Fibroblast of pulmonary artery (primary cell): ENCODE measurements at places on chromosomes 5 and 9.

DNA sequence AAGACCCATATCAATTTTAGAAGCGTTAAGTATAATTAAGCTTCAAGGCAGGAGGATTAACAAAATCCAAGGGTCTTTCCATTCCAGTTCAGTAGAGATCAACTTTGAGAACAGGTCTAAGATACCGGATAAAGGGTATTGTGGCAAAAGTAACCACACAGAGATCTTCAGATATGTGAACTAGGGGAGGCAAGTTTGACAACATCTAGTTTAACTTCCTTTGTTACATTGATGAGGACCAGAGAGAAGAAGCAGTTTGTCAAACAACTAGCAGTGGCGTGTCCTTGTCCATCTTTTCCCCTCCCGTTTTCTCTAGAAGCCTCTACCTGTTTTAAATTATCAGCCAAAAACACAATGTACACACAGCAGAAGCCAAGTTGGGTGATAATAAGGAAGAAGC, 8.6 kb downstream of the SLC36A2 start:
- no peak for DNase-seq

GRCh38 chr5:143314659-143315058, 88.8 kb downstream of the NR3C1 start:
- peak; percentile 75 for DNase-seq

GRCh38 chr5:21681911-21682310, 1171.2 kb downstream of the CDH12 start:
- DNase-seq, result no peak

GRCh38 chr5:130198927-130199326, 294.7 kb downstream of the CHSY3 start:
- DNase-seq, result peak; percentile 63

GRCh38 chr9:15606643-15607472, 54.0 kb downstream of the CCDC171 start:
- peak; percentile 61 for DNase-seq

GRCh38 chr9:82353631-82354278, 365.2 kb downstream of the SPATA31D1 start:
- no peak for DNase-seq

DNA sequence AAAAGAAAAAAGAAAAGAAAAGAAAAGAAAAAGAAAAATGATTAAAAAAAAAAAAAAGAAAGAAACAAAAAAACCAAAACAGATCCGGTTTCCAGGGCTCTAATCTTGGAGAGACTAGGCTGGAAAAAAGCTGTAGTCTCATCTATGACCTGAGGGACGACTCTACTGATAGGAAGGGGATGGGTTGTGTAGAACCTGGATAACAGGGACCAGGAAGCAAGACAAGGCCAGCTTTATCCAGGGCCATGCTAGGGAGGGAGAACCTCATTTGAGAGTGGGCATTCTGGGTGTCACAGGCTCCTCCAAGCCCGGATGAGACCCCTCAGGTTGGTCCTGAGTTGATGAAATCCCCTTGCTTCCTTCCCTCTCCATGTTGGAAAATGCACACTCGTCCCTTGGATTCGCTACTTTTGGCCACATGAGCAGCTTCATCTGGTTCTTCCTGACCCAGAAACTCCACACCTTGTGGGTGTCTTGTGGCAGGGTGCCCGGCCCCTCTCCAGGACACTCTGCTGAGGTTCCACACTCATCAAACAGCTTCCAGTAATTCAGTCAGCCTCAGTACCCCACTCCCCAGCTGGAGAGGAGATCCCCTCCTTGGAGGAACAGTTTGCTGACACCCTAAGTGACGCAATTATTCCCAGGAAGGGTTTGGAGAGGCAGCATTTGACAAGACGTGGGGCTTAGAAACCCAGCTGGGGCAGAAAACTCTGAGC, 71.1 kb upstream of the LHFPL2 start:
- no peak for DNase-seq

DNA sequence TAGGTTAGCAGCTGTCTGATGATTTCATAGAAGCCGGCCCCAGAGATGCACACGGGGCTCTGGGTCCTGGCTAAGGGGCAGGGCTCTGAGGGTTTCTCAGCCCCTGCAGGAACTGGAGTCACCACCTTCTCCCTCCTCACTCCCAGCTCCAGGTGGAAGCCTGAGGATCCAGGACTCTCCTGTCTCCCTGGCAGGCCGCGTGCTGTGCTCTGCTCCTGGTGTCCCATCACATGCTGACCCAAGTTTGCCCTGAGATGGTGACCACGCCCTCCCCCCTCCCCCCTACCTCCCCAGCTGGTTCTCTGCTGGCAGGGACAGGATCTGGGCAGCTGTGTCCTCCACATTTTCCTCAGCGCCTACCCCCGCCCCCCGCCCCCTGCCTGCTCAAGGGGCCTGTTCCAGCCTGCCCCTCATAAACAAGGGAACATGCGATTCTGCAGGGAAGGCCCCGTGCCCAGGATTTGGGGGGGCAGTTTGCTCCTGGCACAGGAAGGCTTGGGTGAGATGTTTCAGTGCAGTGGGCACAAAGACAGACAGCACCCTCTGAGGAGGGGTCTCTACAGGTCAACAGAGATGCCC, 87.4 kb downstream of the PSD2 start:
- no peak for DNase-seq

GRCh38 chr5:129541648-129542251, 81.7 kb downstream of the ADAMTS19 start:
- DNase-seq, result peak; percentile 32

DNA sequence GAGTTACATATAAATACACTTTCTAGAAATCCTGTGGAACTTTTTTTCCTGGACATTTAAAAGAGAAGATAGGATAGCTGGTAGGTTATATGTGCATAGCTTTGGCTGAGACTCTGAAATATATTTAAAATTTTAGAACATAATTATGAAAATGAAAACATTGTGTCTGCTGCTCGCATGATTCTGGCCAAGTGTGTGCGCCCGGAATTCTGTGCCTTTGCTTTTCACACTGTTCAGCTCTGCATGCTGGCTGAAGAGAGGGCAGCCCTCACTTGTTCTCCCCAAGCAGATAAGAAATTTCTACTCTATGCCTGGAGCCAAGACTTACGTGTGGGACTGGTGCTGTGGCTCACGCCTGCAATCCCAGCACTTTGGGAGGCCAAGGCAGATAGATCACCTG, 153.9 kb downstream of the MED10 start:
- no peak for DNase-seq

DNA sequence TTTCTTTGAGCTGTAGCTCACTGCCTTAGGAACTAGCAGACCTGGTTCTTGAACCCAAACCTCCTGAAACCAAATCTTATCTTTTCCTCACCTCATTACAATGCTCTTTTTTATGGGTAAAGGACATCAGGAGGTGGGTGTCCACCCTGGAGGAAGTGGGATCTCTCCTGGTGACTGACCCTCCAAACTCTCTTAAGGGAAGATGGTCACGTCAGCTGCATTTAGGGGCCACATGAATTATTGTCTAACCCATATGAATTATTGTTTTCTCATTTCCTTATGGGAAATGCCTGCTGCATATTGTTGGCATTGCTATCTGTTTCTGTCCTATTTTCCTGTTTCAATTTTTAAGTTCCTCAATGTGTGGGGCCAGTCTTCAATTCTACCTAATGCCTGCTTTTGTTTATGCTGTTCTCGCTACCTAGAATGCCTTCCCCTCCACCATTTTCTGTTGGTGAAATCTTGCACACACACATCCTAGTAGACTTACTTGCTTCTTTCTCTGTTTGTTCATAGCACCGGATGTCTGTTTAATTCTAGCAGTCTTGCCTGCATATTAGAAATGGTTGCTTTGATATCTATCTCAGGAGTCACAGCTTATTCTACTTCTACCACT, 22.0 kb upstream of the SPINK1 start:
- no peak for DNase-seq

- DNase-seq, result no peak
Measured at GRCh38 chr5:74233091-74233490, 407.4 kb downstream of the ENC1 start.

GRCh38 chr9:130824643-130825350, 10.3 kb upstream of the ABL1 start:
- DNase-seq, result peak; percentile 67

GRCh38 chr9:113638897-113639296, 175.4 kb downstream of the RGS3 start:
- no peak for DNase-seq

DNA sequence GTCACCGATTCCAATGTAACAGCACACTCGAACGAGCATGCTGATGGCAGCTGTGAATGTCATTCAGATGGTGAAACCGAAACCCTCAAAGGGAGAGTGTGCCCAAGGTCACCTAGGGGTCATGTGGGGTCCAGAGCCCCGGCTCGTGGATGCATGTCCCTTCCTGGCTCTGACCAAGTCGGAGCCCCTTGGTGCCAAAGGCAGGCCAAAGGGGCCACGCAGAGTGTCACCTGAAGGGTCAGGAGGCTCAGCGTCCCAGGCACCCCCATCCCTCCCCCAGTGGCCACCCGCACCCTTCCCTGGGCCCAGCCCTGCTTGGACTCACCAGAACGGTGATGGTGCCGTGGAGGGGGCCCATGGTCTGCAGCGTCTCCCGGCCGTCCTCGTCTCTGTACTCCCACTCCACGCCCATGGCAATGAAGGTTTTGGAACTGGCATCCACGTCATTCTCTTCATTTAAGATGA, 69.5 kb downstream of the ZNF354C start:
- DNase-seq, result no peak

DNA sequence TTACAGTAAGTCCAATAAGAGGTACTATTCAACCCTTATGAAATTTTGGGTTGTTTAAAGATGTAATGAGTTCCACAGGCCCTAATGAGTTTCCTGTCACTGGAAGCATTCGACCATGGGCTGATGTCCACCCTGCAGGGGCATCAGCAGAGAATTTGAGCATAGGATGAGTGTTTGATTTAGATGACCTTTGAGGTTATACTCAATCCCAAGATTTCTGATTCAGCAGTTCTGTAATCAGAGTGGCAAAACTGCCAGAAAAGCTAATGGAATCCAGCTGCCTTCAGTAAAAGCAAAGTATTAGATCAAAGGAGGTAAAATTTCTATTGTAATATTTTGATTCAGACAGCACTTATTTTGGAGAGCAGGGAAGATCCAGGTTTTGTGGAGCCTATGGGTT, 68.3 kb downstream of the COX7C start:
- no peak for DNase-seq

GRCh38 chr5:160173-160510, 31.2 kb upstream of the LRRC14B start:
- no peak for DNase-seq

GRCh38 chr9:116051528-116051927, 102.1 kb upstream of the PAPPA start:
- DNase-seq, result no peak

DNA sequence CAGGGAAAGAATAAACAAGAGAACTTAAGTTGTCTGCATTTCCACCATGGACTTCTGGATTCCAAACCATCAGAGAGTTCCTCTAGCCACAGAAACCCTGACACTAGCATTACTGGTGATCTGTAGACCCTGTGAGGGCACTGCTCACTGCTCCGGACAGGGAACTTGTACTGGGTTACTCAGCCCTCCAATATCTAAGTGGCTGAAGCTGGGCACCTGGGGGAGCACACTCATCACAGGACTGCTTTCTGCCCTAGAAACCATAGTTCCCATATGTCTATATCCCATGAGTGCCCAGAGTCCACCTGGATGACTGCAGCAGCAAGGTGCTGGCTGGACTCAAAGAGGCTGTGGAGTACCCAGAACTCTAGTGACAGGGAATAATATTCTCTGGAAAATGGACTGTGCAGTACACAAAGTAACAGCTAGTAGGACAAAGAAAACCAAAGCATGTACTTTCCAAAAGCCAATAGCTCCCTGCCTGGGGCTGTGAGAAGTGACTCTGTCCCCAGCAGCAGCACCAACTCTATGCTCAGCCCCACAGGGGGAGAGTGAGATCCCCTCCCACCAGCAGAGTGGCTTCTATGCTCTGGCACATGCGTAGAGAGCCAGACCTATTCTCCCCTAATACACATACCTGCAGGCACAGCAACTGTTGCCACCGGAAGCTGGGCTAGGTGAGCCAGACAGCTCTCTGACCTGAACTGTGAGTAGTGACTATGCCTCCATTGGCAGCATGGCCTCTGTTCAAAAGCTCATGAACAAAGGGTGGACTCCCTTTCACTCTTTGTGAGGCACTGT, 472.9 kb upstream of the FTMT start:
- no peak for DNase-seq

DNA sequence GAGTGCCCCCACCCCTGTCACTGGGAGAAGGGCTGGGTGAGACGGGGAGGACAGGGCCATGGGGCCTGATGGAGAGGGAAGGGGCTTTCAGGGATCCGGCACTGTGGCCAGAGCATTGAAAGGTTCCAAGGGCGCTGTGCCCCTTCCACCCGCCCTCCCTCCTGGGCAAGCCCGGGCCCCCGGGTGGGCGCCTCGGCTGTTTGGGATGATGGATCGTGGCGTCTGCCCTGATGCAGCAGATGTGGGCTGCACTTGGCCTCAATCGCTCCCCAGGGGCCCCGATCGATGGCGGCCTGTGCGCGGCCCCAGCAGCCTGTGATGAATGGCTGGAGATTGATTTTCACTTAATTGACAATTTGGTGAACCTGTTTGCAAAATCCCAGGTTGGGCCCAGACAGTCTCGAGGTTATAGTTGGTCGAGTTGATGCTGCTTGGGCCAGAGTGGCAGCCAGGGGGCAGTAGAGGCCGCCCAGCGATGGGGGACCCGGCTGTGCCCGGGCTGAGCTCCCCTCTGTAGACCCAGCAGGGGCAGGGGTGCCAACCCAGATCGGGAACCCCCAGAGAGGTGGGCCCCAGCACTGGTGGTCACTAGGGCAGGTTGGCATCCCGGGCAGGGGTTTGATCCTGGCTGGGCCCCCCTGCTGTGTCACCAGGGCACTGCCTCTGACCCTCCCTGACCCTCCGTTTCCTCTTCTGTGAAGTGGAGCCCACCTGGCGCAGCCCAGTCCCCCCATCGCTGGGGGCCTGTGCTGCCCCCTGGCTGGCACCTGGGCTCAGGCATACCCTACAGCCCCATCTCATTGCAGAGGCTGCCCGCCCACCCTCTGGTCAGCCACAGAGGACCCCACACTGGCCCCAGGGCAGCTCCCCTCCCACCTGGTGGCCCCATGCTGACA, 34.7 kb downstream of the LHX3 start:
- DNase-seq, result peak; percentile 10

DNA sequence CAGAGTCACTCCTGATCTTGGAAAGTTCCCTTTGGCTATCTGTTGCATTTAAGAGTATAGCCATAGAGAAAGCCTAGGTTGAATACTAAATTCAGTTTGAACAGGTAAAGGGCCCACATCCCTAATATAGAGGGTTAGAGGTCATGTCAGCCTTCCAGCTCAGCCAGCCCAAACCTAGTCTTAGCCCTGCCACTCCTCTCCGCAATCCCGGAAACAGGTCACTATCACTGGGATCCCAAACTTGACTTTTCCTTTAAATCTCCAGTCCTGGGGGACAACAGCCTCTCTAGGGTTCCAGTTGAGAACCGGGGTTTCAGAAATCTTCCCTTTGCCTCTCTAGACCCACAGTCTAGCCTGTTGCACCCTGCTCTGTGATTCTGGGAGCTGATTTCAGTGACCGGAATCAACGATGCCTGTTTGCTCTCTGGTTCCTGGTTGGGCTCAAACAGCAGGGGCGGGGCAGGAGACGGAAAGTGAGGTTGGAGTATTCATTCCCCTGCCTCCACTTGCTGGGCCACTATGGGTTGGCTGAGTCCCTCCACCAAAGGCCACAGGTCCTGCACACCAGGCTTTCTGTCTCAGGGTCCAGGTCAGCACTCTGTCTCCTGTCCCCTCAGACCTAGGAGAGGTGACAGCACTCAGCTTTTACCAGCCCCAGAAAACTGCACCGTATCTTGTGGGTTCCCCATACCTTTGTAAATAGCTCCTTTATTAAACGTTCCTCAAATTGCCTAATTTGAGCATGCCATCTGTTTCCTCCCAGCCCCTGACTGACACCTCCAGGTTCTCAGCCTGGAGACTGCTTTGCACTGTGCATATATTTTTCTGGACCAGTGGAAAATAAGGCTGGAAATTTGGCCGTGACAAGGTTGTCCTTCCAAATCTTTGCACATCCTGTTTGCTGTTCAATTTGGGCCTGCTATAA, 23.8 kb upstream of the CPEB4 start:
- no peak for DNase-seq
